ENCODE measurements at places on chromosomes 3 and 15.

DNA sequence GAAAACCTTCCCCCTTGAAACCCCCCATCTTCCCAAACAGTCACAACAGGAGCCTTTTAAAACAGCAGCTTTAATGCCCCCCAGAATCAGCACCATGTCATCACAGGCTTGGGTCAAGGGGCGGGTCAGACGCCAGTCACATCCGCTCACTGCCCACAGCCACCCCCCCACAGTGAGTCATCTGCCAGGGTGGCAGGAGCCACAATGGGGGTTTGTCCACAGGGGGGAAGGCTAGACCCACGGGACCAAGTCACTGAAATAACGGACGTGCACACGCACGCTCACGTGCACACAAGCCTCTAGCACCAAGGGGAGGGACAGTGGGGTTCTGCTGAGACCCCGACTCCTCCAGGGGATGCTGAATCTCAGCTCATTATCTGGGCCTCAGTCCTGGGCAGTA is 441 bp upstream of the UCN2 start:
- peak; percentile 26 for DNase-seq

GRCh38 chr3:173823911-173824460 is 426.4 kb downstream of the NLGN1 start:
- DNase-seq, result no peak

DNA sequence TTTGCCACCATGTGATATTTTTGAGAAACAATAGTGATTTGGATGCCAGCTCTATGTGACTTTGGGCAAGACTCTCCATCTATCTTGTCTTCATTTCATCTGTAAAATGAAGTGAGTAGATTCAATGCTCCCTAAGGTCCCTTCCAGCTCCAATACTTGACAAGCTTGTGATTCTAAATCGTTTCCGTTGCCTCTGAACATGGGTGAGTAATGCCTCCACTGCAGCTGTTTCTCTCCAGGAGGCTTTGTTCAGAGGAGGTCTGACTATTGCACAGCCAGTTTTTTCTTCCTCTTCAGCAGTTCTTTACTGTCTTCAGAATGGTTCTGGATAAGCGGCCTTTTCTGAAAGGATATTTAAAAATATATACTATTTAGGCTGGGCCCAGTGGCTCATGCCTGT is 14.8 kb upstream of the TMOD3 start:
- DNase-seq, result no peak

GRCh38 chr3:106018102-106018501 is 149.3 kb upstream of the CBLB start:
- DNase-seq, result no peak

GRCh38 chr3:99805160-99805559 is 12.5 kb upstream of the CMSS1 start:
- no peak for DNase-seq

GRCh38 chr15:27383726-27384125 is 412.7 kb downstream of the GABRG3 start:
- no peak for DNase-seq

DNA sequence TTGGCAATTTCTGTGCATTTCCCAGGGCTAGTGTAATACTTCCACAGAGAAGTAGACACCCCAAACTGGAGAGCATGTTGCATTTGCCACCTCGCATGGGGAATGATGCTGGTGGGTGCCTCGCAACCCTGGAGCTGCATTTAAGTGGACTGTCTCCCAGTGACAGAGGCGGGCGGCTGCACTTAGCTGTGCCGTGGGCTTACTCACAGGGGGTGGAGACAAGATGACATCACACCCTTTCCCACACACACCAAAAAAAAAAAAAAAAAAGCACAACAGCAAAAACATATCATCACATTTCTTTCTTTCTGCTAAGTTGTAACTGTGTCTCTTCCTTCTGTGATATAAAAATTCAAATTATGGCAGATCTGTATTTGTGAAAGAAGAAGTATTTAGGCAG is at the start of gene ABI3BP:
TSS of gene ABI3BP (minus strand) at position 113 of the 400 bp plus-strand sequence. CDS start at position 76, 37 bp downstream.
- DNase-seq, result no peak

GRCh38 chr3:176075046-176075445 is 1122.2 kb downstream of the TBL1XR1 start:
- DNase-seq, result no peak
